ENCODE measurements at places on chromosomes 4 and X.
A peak's percentile ranks its signal among the peaks of the same experiment; 100 is the strongest.

GRCh38 chr4:101042847-101043246 lies 304.5 kb downstream of the PPP3CA start:
- DNase-seq = no peak

GRCh38 chr4:18214411-18215055 lies 193.0 kb upstream of the LCORL start:
- DNase-seq = no peak

DNA sequence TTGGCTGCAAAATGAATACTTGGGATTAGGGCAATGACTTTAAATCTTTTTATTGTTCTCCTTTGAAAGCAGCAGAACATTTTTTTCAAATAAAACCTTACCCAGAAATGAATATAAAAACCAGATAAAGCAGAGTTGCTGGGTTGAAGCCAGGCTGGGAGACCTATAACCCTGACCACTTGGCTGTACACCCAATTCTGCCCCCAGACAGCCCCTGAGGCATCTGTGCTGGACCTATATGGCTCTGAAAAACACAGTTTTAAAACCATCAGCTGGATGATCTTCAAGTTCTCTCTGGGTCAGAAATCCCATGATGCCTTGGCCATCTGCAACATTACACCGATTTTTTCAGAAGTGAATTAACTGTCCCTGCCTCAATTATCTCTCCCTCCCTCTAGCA lies 23.7 kb upstream of the GLRA2 start:
- DNase-seq = no peak

- no peak for DNase-seq
Observed at GRCh38 chr4:141652161-141652778, 15.9 kb downstream of the IL15 start.

DNA sequence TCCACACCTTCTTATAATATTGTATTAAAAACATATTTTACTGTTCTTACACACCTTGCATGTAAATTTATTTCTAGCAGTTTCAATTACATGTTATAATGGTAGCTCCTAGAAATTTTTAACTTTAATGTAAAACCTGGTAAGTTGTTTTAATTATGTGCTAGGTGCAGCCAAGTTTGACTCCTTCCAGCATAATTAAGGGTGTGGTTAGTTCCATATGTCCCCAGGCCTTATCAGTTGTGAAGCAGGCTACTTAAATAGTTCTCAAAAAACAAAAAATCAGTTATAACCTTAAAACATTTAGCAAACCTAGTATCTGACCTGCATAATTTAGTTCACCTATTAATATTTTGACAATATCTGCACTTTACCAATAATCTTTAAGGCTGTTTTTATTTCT lies 26.9 kb upstream of the PASD1 start:
- DNase-seq = no peak

GRCh38 chr4:7067126-7067451 lies 775 bp downstream of the GRPEL1 start:
- no peak for DNase-seq

- DNase-seq = no peak
Observed at GRCh38 chrX:78643096-78643495, 16.0 kb downstream of the RTL3 start.

DNA sequence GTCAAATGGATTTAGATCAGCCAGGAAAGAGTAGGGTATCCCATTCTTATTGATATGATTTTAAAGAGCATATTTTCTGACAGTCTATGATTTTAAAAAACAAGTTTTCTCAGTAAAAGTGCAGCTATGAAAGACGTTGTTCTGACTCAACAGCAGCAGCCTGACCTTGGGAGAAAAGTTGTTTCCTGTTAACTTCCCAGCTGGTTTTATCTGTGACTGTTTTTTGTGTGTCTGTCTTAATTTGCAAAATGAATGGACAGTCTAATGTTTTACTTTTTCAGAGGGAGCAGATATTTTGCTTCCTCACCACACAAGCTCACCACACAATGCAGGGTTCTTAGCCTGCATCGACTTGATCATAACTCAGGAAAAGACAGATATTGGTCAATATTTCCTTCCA lies 764 bp upstream of the MTHFD2L start:
- DNase-seq = no peak

GRCh38 chr4:143085224-143085623 lies 99.5 kb upstream of the USP38 start:
- DNase-seq = no peak

- DNase-seq = no peak
Observed at GRCh38 chrX:139804482-139804881, 96.5 kb upstream of the MCF2 start.

DNA sequence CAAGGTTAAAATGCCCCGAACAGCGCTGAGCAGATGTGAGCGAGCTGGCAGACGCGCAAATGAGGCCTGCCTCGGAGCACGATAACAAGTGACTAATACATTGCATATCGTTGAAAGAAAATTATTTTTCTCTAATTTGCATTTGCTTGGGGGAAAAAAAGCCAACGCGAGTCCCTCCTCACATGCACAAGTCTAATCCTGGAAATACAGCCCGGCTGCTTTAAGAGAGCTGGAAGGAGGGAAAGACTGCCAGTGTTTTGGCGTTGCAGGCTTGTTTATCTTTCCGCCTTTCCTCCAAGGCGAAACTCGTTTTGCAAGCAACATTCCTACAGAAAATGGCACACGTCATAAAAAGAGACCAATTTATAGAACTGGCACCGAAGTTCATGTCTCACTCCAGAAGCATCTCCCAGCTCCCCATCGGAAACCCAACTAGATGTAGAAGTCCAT lies 12.6 kb downstream of the BCOR start:
- DNase-seq = no peak

GRCh38 chrX:56026815-56027214 lies 205.3 kb upstream of the KLF8 start:
- no peak for DNase-seq

- DNase-seq = no peak
Observed at GRCh38 chr4:138909587-138909986, 106.0 kb upstream of the NOCT start.

GRCh38 chrX:67437821-67438220 lies 106.0 kb upstream of the AR start:
- DNase-seq = no peak

DNA sequence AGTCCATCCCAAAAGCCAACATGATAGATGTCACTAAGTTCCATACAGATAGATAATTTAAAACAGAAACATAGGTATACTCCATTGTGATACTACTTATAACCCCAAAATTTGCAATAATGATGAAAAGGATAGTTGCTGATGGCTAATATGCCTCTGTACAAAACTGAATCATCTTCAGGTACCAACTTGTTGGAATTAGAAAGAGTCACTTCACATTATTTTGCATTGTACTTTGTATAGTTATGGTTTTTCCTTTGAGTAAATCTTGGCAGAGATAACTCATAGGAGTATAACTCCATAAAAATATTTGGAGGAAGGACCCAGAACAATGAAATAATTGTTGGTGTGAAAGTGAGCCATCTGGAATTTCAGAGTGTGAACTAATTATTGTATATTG lies 17.6 kb downstream of the GIMD1 start:
- DNase-seq = no peak

GRCh38 chr4:15963576-15963975 lies 601 bp upstream of the FGFBP2 start:
- DNase-seq = no peak

GRCh38 chrX:21926116-21926515 lies 14.4 kb upstream of the SMS start:
- no peak for DNase-seq

GRCh38 chr4:66034671-66035070 lies 364.4 kb upstream of the EPHA5 start:
- no peak for DNase-seq

DNA sequence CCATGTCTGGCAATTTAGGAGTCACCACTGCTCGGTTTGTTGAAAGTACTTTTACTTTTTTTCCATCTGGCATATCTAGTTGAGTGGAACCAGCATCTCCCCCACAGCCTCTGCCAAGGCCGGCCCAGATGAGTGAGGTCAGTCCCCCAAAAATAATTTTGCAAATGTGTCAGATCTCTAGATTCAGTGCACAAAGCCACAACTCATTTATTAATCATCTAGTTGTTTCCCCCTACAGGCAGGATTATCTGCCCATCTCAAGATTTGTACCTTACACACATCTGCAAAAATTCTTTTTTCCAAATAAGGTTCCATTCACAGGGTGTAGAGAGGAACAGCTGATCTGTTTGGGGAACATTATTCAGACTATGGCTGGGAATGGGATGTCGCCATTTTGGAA lies 174.0 kb upstream of the MXRA5 start:
- DNase-seq = no peak

- DNase-seq = no peak
Observed at GRCh38 chr4:45078201-45078600, 351.8 kb upstream of the GNPDA2 start.

- DNase-seq = no peak
Observed at GRCh38 chr4:41921476-41921875, 13.8 kb upstream of the TMEM33 start.

DNA sequence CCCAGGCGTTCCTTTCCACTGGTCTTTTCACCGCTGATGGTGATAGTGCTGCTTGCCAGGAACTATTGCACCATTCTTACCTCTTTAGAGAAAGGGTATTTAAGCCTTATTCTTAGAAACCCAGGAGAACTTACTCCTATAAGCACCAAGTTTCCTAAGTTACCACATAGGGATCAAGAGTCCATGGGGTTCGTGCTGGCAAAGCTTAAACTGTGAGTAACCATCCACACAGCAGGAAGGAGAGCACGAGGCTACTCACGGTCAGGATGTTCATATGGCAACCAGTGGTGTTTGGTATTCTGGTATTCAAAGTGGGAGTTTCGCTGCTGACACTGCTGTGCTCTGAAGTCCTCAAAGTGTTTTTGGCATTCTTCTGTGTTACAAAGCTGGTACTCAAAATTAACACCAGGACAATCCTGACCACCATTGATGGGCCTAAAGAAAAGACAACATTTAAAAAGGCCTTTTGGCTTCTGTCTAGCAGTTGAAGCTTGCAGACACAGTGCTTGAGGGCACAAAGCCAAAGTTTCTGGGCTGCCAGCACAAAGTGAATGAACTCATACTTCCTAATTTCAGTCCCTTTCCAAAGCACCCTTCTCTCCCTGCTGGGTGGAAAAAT lies 256.9 kb downstream of the ADAMTS3 start:
- peak; percentile 89 for DNase-seq

GRCh38 chr4:189765736-189766135 lies 174.9 kb upstream of the FRG1 start:
- no peak for DNase-seq

DNA sequence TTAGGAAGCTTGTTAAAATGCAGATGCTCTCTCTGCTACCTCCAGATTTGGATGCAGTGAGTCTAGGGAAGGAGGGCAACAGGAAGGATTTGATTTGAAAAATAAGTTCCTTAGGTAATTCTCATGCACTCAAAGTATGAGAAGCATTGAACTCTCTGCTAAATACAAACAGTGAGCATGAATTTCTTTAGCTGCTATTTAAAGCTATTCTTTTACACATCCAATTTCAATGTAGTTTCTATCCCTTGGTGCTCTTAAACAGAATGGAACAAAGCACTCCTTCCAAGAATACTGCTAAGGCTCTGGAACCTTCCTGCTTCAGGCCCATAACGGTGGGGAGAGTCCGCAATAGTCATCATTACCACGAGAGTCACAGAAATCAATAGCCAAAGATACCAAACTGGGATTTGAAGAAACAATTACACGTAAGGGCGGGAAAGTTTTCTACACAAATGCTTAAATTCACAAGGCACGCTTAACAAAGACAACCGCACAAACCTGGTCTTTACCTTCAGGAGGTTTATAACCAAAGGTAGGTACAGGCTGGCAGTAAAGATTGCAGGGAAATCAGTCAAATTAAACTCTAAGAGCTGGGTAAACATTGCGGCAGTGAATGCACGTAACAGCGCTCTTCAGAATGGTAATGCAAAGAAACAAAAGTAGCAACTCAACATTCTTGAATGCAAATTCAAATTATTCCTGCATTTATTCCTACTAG lies 123.2 kb upstream of the NAP1L5 start:
- DNase-seq = no peak

DNA sequence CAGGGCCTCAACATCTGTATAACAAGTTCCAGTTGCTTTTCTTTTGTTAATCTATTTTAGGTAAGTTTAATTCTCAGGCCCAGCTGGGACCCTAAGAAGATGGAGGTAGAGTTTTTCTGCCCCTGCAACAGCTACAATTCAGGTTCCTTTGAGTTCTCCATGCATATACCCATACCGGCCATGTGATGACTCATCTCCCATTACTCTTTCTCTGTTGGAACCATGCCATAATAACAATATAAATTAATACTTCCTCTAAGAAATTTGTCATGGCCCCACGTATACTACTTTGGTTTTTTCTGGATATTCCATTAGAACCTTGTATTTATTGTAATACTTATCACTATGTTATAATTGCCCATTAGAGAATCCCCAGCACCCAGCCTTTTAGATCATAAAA lies 1.3 kb upstream of the INTU start:
- no peak for DNase-seq

DNA sequence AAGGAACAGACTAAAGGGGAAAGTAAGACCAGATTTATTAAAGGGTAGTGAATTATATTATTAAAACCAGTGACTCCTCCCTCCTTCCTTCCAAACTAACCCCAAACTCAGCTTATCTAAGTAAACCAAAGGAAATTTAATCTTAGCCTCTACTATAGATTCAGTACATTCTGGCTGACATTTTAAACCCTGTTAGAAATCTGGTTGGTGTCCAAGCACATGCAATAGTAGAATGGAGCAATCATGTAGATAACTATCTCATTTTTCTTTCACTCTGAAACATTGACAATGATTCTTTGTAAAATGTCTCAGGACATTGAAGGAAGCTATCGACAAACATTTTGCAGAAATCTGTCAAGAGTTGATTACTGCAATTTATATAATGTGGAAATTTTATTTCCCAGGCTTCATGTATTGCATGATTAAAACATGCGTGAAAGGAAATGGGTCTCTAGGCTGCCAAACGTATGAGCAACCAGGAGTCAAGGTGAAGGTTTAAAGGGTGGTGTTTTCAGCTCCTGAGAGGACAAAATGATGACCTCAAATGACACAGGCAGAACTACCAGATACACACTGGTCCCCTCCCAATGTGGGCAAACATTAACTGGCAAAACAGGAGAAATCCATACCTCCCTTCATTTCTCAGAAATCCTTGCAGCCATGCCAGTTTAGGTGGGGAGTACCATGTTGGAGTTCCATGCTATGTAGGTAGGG lies 58.2 kb upstream of the RBM47 start:
- no peak for DNase-seq

DNA sequence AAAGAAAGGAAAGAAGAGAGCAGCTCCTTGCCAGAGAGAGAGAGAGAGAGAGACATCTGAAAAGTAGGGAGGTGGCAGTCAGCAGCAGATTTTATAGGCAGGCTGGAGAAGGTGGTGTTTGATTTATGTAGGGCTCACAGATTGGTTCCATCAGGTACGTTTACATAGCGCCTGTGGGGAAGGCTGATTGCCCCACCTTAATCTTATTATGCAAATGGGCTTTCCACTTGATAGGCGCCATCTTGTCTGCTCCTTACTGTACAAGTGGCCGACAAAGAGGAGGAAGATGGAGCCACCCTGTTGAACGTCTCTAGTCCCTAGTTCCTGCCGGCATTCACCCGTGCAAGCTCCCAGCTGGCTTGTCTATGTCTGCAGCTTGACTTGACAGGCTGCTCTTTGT lies 49.1 kb upstream of the DHRSX start:
- DNase-seq = no peak
